Psoas muscle (tissue), 8 donors: ENCODE measurements at places on chromosomes 3 and 15. TPM values are rescaled to one million over a fixed set of nuclear protein-coding genes. Genes with fewer than 3 reads are reported as not detected.

GRCh38 chr3:138673641-138674530 is 65.3 kb downstream of the FAIM start:
- H3K27ac ChIP-seq: no peak overlapping the region
- H3K4me3 ChIP-seq: no peak overlapping the region
- H3K36me3 ChIP-seq: no peaks in the 10 kb centered on the region
- H3K4me1 ChIP-seq: no peaks in the 10 kb centered on the region
- H3K27me3 ChIP-seq: no peaks in the 10 kb centered on the region

GRCh38 chr3:65888196-65888595 is 150.5 kb downstream of the MAGI1 start:
- H3K4me1 ChIP-seq: peaks cover 3% of the 10 kb centered on the region
- DNase-seq: no peak
- H3K4me3 ChIP-seq: no peak overlapping the region
- H3K27ac ChIP-seq: no peak overlapping the region
- no peaks in the 10 kb centered on the region for H3K36me3 ChIP-seq
- no peaks in the 10 kb centered on the region for H3K27me3 ChIP-seq

GRCh38 chr3:116473602-116474001 is 28.3 kb upstream of the LSAMP start:
- H3K27me3 ChIP-seq: no peaks in the 10 kb centered on the region
- H3K4me3 ChIP-seq: no peak overlapping the region
- DNase-seq: no peak
- H3K36me3 ChIP-seq: no peaks in the 10 kb centered on the region
- no peak overlapping the region for H3K27ac ChIP-seq

SEMA4B gene
- 10.8 TPM for total RNA-seq

- no peaks in the 10 kb centered on the region for H3K36me3 ChIP-seq
- no peak overlapping the region for H3K27ac ChIP-seq
- H3K27me3 ChIP-seq: no peaks in the 10 kb centered on the region
- H3K4me3 ChIP-seq: no peak overlapping the region
Observed at GRCh38 chr3:10556312-10556711, 50.9 kb upstream of the ATP2B2 start.

DNA sequence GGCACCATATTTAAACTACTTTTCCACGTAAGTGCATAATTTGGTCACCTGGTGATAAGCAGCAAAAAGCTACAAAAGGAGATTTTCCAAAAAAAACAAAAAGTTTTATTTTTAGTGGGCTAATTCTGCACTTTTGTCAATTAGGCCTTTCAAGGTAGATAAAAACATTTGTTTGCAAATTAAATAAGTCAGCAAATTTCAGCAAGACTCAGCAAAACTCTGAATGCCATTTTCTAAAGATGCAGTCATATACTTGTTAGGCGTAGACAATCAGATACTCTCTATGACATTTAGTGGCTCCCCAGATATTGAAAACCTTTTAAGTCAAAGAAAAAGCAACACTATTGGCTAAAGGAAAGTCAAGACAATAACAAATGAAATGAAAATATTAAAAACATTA is 400.2 kb upstream of the GOLIM4 start:
- no peaks in the 10 kb centered on the region for H3K27me3 ChIP-seq
- H3K27ac ChIP-seq: no peak overlapping the region
- H3K36me3 ChIP-seq: no peaks in the 10 kb centered on the region
